ENCODE measurements at places on chromosomes 16 and 17. TPM values are rescaled to one million over a fixed set of nuclear protein-coding genes. Genes with fewer than 3 reads are reported as not detected.

DNA sequence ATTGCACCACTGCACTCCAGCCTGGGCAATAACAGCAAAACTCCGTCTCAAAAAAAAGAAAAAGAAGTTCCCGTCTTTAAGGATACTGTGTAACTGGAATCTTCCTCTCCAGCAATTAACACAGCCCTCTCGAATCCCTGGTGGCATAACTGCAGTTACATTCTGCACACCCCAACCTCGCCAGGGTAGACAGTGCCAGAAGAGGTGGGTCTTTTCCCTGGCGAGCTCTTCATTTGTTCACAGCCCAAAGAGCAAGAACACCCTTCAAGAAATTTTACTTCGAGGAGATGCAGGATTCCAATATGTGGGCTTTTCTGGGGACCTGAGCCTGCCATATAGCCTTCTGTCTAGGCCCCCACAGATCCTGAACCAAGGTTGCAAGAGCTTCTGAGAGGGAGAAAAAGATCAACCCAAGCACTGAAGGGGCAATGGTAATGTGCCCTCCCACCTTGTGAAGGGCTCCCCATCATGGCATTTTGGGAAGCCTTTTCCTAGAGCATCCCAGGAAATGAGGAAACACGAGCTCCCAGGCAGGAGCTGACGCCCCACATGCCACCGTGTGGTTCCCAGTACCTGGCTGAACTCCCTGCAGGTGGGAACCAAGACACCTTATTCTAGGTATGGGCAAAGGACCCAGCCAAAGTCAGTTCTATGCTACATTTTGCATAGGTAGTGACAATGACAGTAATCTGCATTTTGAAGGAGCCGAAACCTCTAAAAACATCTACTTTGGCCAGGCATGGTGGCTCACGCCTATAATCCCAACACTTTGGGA lies 26.9 kb downstream of the TK2 start:
- H3K27ac ChIP-seq, result no peak overlapping the region
- DNase-seq, result no peak
- no peaks in the 10 kb centered on the region for H3K27me3 ChIP-seq
- no peaks in the 10 kb centered on the region for H3K36me3 ChIP-seq

DNA sequence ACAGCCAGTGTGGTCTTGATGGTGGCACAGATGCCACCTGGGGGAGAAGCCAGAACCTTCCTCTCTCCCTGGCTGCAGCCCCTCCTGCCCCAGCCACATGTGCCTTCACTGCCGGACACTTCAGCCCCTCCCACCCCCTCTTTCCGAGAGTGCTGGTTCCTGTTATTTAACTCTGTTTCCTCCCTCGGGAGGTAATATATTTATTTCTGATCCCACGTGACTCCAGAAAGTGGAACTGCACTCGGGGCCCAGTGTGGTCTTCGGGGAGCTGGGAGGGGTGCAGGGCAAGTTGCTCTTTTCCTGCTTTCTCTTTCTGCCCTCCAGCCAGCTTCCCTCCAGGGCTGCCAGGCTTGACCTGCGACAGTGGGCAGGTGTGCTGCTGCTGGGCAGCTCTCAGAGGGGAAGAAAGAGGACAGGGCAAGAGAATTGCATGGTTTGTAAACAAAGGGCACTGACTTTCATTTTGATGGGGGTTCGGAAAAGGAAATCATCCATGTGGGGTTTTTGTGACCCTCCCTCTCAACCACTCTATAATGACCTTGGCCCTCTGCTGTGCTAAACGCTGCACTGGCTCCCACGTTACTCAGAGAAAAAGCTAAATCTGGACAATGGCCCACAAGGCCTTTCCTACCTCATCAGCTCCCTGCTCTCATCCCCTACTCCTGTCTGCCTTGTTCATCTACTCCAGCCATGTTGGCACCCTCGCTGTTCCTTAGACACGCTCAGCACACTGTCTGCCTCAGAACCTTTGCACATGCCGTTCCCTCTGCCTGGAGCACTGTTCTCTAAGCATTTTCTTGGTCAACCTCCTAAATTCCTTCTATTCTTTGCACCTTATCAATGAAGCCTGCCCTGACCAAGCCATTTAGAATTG lies 8.2 kb upstream of the CIITA start:
- H3K27me3 ChIP-seq, result peaks cover 23% of the 10 kb centered on the region
- no peak overlapping the region for H3K4me3 ChIP-seq
- no peaks in the 10 kb centered on the region for H3K4me1 ChIP-seq
- no peak for DNase-seq
- H3K36me3 ChIP-seq, result no peaks in the 10 kb centered on the region
- no peak overlapping the region for H3K27ac ChIP-seq

GRCh38 chr17:9052921-9053320 lies 31.6 kb downstream of the NTN1 start:
- H3K27me3 ChIP-seq, result peaks cover 29% of the 10 kb centered on the region
- no peak for DNase-seq
- no peak overlapping the region for H3K4me3 ChIP-seq
- no peak overlapping the region for H3K27ac ChIP-seq
- no peaks in the 10 kb centered on the region for H3K36me3 ChIP-seq
- H3K4me1 ChIP-seq, result no peaks in the 10 kb centered on the region

GRCh38 chr17:4717791-4718190 lies 7.4 kb downstream of the ARRB2 start:
- no peak overlapping the region for H3K4me3 ChIP-seq
- no peaks in the 10 kb centered on the region for H3K36me3 ChIP-seq
- no peaks in the 10 kb centered on the region for H3K27me3 ChIP-seq
- no peak overlapping the region for H3K27ac ChIP-seq

- no peak overlapping the region for H3K27ac ChIP-seq
- peaks cover 6% of the 10 kb centered on the region for H3K4me1 ChIP-seq
- peaks cover 64% of the 10 kb centered on the region for H3K27me3 ChIP-seq
- no peak overlapping the region for H3K4me3 ChIP-seq
Observed at GRCh38 chr17:46820592-46821450, 2.3 kb upstream of the WNT3 start.

DNA sequence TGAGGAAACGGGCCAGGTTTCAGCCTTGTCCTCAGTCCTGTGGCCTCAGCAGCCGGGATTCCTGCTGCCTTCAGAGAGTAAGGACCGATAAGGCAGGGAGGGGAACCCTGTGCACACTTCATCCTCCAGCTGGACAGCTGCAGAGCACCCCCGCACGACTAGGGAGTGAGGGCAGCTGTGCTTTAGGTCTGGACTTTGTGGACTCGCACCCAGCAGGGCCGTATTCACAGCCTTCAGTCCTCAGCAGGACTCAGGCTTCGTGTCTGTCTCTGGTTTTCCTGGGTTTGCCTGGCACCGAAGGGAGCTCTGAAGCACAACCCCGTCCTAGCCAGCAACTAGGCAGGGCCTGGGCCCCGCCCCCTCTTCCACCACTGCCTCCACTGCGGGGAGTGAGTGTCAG lies 45.8 kb upstream of the CACNG5 start:
- no peak overlapping the region for H3K4me3 ChIP-seq
- DNase-seq, result no peak
- no peak overlapping the region for H3K27ac ChIP-seq
- H3K4me1 ChIP-seq, result no peaks in the 10 kb centered on the region

- peaks cover 6% of the 10 kb centered on the region for H3K4me1 ChIP-seq
- no peaks in the 10 kb centered on the region for H3K36me3 ChIP-seq
- no peaks in the 10 kb centered on the region for H3K27me3 ChIP-seq
- no peak overlapping the region for H3K4me3 ChIP-seq
Observed at GRCh38 chr17:29036584-29036983, 6.4 kb upstream of the PIPOX start.

DNA sequence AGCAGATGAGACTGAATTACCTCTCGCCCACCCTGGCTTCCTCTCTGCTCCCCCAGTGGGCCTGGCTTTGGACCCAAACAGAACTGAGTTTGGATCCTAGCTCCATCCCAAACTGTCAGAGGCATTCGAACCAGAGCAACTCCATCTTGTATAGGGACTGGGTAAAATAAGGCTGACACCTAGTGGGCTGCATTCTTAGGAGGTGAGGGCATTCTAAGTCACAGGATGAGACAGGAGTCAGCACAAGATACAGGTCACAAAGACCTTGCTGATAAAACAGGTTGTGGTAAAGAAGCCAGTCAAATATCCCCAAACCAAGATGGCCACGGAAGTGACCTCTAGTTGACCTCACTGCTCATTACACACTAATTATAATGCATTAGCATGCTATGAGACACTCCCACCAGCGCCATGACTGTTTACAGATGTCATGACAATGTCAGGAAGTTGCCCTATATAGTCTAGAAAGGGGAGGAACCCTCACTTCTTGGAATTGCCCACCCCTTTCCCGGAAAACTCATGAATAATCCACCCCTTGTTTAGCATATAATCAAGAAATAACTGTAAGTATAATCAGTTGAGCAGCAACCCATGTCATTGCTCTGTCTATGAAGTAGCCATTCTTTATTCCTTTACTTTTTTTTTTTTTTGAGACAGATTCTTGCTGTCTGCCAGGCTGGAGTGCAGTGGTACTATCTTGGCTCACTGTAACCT lies 44.4 kb downstream of the LYRM1 start:
- H3K4me3 ChIP-seq, result no peak overlapping the region
- DNase-seq, result no peak
- peaks cover 5% of the 10 kb centered on the region for H3K4me1 ChIP-seq

DNA sequence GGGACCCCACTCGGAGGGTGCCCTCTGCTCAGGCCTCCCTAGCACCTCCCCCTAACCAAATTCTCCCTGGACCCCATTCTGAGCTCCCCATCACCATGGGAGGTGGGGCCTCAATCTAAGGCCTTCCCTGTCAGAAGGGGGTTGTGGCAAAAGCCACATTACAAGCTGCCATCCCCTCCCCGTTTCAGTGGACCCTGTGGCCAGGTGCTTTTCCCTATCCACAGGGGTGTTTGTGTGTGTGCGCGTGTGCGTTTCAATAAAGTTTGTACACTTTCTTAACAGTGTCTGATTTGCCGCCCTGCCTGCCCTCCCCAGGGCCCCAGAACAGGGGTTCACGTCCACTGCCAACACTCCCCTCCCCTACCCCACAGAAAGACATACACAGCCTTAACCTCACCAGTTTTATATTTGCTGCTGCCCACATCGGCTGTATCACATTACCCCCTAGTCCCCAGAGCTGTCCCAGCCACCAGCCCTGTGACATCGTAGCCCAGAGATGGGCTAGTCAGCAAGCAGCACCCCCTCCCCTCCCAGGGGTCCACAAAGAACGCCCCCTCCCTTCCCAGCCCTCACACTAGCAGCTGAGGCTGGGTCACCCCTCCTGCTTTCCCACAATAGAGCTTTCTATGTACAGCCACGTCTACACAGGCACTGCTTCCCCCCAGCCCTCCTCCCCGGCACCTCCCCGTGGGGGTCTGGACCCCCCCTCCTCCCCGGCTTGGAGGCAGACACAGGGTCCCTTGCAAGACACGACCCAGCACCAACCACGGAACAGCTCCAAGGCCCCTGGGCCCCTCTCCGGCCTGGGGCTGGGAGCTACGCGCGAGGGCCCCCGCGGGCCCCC lies 7.9 kb downstream of the GRN start:
- H3K36me3 ChIP-seq, result no peaks in the 10 kb centered on the region
- no peaks in the 10 kb centered on the region for H3K27me3 ChIP-seq
- no peaks in the 10 kb centered on the region for H3K4me1 ChIP-seq
- peak overlapping the region; percentile 21 for H3K4me3 ChIP-seq

The CES1 gene
- total RNA-seq, result not detected

All from cardiac muscle cell (in vitro differentiated cells and primary cell).